Midbrain (tissue), 1 donor: ENCODE measurements at places on chromosomes 2 and 18.

DNA sequence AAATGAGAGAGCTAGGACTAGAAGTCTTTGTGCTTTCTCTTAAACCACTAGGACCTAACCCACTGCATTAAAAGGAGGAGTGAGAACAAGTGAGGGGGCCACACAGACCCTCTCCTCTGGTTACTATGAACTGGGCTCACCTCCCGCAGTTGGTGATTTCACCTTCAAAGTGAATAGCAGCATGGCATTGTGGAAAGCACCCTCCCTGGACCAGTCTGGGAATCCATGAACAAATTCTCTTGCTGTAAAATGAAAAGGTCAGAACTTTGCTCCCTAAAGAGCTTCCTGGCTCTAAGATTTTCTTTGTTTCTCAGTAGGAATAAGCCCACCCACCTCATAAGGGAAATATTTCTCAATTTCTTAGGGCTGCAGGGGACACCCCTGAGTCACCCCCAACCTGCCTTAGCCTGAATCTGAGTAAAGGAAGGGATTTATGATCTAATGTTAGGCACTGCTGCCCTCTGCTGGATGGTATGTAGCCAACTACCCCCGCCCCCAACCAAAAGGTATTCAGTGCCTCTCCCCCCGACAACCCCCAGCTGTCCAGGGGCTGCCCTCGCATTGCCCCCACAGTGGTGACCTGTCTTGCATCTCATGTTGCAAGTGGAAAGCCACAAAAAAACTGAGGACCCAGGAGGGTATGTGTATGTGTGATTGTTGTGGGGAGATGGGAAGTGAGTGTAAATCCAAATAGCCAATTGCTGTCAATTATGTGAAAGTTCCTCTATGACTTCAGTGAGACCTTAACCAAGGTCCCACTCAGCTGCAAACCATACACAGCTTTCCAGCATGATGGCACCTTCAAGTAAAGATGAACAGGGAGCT, 230.9 kb upstream of the SLC14A2 start:
- DNase-seq: peak; percentile 37

GRCh38 chr2:19351899-19352697, 6.3 kb downstream of the OSR1 start:
- DNase-seq: no peak

DNA sequence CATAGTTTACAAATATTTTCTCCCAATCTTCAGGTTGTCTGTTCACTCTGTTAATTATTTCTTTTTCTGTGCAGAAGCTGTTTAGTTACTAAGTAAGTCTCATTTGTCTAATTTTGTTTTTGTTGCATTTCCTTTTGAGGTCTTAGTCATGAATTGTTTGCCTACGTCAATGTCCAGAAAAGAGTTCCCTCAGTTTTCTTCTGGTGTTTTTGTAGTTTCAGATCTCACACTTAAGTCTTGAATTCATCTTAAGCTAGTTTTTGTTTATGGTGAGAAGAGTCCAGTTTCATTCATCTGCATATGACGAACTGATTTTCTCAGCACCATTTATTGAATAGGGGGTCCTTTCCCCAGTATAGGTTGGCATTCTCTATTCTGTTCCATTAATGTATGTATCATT, 1252.2 kb upstream of the TMEFF2 start:
- DNase-seq: no peak

GRCh38 chr18:51196118-51196810, 1.2 kb downstream of the MEX3C start:
- DNase-seq: peak; percentile 48

GRCh38 chr2:212938144-212938793, 213.1 kb downstream of the IKZF2 start:
- DNase-seq: no peak

GRCh38 chr2:71453404-71454220, at the start of gene DYSF:
TSS of gene DYSF (plus strand) at chr2:71453561.
- DNase-seq: no peak

DNA sequence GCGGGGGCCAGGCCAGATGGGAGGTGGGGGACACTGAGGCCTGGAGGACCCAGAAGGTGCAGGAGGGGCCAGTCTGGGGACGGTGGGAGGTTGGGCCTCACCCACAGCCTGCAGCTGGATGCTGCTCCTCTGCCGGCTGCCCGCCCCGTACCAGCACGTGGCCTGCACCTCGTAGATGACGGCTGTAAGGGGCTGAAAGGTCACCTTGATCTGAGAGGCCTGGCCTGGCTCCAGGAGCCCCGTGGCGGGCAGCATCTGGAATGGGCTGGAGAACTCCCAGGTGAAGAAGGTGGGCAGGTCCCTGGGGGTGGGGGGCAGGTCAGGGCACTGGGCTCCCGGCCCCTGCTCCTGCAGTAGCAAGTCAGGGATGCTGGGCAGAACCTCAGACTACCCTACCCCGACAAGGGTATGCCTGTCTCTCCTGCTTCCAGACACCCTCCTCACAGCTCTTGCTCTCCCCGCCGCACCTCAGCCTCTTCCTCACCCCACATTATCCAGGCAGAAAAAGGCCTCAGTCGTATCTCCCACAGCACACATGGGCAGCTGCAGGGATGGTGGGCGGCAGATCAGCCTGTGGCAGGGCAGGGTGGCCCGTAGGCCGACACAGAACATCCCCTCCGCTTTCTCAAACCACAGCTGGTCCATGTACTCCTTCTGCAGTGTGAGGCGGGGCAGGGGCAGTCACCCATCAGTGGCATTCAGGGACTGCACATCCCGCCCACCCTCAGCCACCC, 10.1 kb downstream of the CFAP65 start:
- DNase-seq: no peak

DNA sequence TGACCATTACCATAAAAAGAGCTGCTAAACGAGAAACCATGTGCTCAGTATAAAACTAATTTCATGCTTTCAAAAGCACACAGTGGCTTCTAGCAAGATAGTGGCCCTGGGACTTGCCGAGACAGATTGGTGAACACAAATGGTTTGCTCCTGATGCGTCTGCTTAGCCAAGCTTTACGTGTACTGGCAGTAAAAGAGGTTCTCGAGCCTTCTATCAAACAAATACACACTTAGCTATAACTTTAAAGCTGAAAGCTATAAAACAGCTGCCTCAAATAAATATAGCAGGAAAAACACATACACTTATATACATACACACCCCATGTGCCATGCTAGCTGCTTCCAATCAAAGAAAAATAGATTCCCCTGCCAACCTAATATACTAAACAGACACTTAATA, 117.0 kb downstream of the ZNF385B start:
- no peak for DNase-seq

DNA sequence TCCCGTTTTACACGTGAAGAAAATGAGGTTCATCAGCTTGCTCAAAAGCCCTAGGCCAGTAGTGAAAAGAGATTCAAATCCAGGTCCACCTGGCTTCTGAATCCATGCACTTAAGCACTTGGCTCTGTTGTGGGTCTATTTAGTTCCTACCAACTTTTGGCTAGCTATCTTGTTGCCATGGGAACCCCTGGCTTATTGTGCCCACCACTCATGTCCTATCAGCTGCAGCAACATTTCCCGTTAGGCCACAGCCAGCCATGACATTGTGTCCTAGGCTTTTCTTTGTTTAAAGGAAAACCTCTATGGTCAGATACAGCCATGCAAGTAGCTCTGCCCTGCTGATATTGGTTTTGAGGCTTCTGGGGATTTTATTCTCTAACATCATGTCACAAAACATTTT, 49.8 kb downstream of the PLEK start:
- DNase-seq: no peak
